ENCODE measurements at places on chromosomes 12 and 14.

DNA sequence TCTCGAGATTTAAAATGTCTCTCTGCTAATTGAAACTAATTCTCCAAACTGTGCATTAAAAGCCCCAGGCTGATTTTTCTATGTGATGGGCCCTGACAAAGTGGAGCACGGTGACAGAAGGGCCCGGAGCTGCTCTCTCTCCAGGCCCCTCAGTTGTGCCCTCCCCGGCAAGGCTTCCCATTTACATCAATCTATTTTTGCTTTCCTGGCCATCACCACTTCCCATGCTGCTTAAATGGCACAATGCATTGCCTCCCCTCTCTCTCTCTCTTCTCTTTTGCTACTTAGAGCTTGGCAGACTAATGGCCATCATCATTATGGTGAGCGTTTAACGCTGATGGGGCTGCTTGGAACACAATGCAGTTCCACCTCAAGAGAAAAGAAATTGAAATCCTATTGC is 270.7 kb upstream of the DIO3 start:
- DNase-seq = no peak

- DNase-seq = no peak
These were observed 757.7 kb upstream of the TMEM132C start for GRCh38 chr12:127509066-127509778.

DNA sequence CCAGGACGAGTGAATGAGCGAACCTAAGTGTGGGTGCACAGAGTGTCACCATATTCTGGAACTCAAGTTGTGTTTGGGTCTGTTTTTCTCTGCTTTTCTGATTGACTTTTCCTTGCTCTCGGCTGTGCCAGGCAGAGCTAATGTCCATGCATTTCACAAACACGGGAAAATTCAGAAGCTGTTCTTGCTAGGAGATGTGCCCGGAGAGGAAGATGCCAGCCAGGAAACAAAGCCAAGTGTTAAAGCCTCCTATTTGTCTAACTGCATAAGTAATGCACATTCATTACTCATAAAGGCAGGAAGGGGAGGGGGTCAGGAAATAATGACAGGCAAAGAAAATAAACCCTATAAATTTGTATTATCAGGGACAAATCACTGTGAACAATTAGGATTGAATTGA is 250.4 kb upstream of the SFSWAP start:
- DNase-seq = no peak

- DNase-seq = no peak
These were observed 97.4 kb downstream of the PLXNC1 start for GRCh38 chr12:94245631-94246383.

DNA sequence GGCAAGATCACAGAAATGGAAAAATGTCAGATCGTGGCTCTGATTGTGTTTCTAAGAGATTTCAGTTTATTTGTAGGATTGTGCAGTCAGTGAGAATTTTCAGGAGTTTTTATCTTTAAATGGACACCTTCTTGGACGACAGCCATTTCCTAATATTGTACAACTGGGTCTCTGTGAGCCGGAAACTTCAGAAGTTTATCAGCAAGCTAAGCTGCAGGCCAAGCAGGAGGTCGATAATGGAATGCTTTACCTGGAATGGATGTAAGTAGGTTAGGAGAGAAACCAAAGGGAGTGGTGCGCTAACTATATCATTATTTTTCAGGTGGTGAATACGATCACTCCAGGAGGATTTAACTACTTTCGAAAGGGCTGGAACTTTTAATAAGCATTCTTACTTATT is 26.4 kb downstream of the APAF1 start:
- DNase-seq = no peak

GRCh38 chr12:51923506-51924365 is 16.4 kb downstream of the ACVRL1 start:
- no peak for DNase-seq

DNA sequence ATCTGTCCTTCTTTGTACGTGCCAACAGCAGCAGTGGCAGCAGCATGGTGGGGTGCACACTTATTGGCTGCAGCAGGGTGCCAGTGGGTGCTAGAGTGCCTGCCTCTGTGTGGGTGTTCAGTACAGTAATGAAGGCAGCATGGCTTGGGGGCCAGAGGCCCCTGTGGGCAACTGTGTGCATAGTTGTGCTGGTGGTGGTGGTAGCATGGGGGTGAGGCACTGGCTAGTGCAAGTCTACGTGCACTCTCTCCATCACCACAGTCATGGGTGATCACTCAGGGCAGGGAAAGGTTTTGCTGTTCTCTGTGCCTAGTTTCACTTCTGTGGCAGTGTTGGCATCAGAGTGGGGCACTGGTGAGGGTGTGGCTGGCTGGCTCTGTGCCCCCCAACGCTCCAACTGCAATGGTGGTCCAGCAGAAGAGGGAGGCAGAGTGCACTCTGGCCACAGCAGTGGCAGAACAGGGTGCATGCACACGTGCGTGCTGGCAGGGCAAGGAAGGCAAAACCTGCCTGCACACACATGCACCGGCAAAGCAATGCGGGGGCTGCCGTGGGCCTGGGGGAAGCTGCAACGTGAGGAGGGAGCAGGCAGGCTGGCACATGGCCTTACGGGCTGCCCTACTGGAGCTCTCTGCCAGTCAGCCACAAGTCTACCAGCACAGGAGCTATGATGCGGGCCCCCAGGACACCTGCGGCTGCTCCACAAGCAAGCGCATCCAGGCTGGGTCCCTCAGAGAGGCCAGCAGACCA is 60.1 kb downstream of the CRACR2A start:
- no peak for DNase-seq

DNA sequence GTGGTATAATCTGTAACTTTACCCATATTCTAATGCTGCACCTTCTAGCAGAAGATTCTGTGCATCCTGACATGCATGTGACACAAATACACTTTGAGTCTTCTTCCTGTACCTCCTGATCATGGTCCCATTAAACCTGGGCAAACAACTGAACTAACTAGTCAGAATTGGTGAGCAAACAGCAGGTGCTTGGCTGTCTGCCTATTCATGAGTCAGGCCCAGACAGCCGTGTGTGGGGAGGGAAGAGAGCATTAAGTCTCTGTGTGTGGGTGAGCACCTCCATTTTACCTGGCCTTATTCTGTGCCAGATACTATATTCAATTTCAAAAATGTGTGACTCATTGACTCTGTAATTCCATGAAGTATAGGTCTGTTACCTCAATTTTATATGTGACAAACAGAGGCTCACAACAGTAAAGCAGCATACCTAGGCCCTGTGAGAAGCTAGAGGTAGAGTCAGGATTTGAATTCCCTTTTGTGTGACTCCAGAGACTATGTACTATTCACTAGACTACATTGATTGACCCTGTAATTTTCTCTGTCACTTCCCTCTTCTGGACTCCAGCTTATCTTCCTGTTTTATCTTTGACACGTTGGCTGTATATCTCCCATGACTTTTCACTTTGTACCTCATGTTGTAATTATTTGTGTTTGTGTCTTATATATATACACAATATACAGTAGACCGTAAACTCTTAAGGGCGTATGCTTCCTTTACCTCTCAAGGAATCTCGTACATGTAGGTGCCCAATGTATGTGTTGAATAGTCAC is 32.2 kb downstream of the SUSD6 start:
- no peak for DNase-seq

DNA sequence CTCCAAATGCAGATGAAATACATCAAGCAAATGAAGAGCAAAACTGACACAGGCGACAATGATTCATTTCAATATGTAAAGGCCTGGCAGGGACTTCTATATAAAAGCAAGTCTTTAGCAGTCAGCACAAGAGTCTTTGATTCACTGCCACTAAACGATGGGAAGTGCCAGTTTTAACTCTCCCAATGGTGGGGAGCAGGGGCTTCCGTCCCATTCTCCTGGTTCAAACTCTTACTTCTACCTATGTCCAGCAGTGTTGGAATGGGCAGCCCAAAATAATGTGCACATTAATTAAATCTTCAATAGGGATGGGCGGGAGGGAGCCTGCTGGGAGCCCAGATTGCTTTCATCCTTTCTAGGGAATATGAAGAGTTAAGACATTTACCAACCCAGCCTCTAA is 97.5 kb upstream of the MDM1 start:
- DNase-seq = no peak

- DNase-seq = no peak
These were observed 2.2 kb upstream of the ATXN3 start for GRCh38 chr14:92108345-92109254.

Measured in SK-N-MC (cell line).